ENCODE measurements at places on chromosomes 2 and 18.
A peak's percentile ranks its signal among the peaks of the same experiment; 100 is the strongest.

- no peak for DNase-seq
These were observed 562.4 kb downstream of the RNF144A start for GRCh38 chr2:7479603-7480002.

GRCh38 chr18:44424645-44425035, 256.0 kb upstream of the SETBP1 start:
- DNase-seq: no peak

- DNase-seq: no peak
These were observed 156.7 kb downstream of the EXOC6B start for GRCh38 chr2:72669121-72669520.

GRCh38 chr18:6732952-6733351, 3.4 kb downstream of the ARHGAP28 start:
- DNase-seq: no peak

GRCh38 chr18:76678248-76678647, 144.1 kb upstream of the ZNF236 start:
- no peak for DNase-seq

DNA sequence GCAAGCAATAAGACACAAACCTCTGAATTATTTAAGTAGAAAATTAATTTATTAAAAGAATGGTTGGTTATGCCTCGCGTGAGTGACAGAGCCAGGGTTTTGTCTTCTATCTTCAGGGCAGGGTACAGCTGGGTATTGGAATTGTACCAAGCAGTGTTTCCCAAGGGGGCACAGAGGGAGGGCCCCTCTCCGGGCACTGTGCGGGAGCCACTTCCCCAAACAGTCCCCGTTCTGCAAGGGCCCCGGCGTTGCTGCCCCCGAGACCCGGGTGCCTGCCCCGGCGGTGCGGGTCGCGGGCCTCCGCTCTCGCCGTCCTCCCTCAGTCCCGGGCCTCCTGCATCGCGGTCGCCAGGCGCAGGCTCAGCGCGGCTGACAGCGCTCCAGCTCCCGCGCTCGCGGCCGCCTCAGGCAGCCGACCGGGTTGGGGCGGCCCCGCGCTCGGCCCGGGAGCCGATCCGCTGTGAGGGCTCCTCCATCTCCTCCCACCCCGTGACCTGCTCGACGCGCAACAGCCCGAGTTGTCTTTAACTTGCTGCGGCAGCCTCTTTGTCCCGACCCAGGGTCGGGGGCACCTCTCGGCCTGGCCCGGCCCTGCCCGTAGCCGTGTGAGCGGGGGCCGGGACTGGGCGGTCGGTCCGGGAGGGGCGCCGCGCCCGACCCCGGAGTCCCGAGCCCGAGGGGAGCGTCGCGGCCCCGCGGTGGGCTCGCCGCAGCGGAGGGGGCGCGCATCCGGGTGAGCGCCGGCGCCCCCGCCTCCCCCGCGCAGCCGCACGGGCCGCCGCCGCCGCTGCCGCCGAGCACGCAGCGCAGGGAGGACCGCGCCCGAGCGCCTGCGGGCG, 620 bp upstream of the GALNT1 start:
- DNase-seq: peak; percentile 55

- DNase-seq: no peak
These were observed 388.1 kb upstream of the ACVR2A start for GRCh38 chr2:147456779-147457178.

DNA sequence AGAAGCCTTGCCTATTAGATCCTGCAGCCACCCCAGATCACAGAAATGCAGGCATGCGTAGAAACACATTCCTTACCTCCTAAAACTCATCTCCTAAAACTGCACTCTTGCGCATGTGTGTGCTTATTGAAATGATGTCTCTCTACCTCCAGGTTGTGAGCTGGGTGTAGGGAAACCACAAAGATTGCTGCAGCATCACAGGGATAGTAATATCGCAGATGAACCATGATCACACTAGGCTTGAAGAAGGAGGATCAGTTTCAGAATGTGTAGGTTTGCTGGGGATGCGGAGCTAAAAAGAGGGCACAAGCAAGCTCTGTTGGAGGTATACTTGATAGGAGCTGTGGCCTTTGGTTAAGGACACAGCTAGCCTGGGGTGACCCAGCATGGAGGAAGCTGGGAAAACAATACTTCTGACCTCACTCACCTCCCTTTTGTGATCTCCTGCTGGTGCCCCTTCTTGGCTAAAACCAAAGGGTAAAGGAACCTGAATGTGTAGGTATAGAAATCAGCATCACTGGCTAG, 118.8 kb downstream of the SETBP1 start:
- DNase-seq: no peak

DNA sequence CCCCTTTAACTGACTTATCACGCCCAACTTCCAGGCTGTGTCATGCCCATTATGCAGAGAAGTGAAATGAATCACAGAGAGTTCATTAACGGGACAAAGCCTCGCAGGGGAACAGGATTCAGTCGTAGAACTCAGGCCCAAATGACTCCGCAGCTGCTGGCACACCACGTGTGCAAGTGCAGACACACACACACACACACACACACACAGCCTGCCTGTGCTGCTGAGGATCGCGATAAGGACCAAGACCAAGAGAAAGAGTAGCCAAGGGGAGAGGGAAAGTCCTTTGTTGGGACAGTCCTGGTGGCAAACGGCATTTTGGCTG, 90.0 kb upstream of the TAF1B start:
- DNase-seq: peak; percentile 47

All from activated CD4-positive, alpha-beta T cell treated with anti-CD3 and anti-CD28 coated beads, Interleukin-2, amount 50 U/mL, for 1 hour (primary cell).